ENCODE measurements at places on chromosomes 12 and 14.

DNA sequence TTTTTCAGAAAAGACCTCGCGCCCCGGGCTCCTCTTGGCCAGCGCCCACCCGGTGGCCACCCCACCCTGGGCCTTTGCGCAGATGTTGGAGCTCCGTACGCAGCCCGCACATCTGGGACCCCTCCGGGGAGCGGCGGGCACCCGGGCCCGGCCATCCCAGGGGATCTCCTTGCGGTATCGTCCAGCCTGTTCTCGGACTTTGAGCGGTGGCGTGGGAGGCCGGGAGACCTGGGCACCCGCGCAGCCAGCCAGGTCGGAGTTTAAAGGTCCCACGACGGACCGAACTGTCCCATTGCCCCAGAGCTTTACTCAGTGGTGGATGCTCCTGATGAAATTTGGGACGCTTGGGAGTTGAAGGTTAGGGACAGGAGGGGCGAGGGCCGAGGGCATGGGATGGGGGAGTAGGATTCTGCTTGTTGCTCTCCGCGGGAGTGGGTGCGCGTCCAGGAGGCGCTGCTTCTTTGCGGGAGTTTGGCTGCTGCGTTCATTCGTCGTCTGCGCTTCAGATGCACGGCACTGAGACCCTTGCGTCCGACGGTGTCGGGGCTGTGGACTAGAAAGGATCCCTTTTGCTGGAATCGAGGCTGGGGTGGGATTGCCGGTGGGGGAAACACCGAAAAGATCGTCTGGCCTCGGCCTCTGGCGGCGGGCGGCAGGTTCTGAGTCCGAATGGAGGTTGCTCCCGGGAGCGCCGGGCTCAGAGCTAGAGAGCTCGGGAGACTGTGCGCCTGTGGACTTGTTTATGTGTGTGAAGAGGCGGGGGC is 1.4 kb downstream of the NTF3 start:
- no peak for DNase-seq

DNA sequence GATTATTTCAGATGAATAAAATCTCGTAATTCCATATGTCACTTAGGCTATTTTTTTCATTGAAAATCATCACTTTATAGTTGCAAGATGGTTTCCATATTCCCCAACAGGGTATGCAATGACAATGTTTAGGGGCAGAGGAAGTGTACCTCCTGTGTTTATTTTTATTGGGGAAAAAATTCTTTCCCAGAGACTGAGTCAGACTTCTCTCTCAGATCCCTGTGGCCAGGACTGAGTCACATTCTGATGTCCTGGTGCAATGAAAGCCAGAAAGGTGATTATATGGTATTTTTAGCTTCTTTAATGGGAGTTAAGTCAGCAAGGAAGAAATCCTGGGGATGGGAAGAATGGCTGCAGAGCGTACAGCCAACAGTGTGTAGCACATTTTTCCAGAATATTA is 196.9 kb upstream of the ALG10 start:
- no peak for DNase-seq

- DNase-seq: no peak
Measured at GRCh38 chr14:56099081-56099797, 19.0 kb upstream of the PELI2 start.

DNA sequence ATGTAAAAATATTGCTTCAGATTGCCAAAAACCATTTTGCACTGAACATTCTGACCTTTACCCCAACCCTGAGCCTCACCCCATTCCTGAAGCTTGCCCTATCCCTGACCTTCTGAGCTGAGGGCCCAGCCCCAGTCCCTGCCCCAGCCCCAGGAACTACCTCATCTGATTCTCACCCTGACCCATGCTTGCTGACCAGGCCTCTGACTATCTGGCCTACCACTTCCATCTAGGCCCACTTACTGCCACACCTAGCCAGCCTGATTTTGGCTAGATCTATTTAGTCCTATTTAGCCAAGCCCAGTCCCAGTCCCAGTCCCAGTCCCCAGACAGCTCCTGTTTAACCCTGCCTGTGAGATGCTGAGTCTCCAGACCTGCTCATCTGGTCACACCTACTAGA is 33.6 kb downstream of the OR10P1 start:
- DNase-seq: no peak

DNA sequence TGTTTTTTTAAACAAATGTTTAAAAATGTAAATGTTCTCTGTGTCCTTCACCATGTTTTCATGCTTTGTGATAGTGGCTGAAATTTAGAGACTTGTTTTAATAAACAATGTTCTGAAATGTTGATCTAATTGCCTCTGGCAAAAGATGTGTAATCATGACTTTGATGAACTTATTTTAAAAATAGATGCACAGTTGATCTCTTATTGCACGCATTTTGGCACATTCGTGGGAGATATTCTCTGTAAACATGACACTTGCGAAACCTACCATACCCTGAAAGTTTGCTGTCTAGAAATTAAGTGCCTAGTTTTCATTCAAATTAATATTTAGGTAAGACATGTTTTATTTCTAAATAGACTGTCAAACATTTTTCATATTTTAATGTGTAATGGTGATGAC is 119.7 kb upstream of the DNM1L start:
- DNase-seq: no peak

GRCh38 chr12:68224613-68225285 is 861 bp downstream of the IL26 start:
- DNase-seq: no peak

DNA sequence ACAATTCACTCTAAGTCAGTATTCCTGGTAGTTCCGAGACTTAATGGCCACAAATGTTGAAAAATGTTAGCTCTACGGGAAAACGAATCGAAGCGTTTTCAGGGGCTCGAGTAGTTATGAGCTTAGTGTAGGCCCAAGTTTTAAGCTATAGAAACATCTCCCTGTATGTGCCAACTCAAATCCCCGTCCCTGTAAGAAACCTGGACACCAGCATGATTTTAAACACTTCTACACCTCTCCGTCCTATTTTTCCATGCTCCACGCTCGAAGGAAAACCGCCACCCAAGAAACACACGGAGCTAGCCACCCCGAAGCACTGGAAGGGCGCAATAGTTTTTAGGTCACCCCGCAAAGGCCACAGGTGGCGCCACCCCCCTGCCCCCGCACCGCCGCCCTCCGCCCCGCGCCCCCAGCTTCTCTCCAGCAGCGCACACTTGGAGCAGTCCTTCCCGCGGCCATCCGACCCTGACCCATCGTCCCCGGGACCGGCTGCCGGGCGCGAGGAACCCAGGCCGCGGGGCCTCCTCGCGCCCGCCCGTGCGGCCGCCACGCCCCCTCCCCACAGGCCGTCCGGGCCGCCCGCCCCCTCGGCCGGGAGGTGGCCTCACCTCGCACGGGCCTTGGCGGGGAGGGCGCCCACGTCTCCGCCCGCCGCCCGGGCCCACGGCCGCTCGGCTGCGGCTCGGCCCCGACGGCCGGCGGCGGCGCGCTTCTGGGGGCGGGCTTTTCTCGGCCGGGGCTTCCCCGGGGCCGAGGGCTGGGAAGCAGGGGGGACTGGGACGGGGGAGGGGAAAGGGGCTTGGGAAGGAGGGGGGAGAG is 522 bp downstream of the R3HDM2 start:
- no peak for DNase-seq

DNA sequence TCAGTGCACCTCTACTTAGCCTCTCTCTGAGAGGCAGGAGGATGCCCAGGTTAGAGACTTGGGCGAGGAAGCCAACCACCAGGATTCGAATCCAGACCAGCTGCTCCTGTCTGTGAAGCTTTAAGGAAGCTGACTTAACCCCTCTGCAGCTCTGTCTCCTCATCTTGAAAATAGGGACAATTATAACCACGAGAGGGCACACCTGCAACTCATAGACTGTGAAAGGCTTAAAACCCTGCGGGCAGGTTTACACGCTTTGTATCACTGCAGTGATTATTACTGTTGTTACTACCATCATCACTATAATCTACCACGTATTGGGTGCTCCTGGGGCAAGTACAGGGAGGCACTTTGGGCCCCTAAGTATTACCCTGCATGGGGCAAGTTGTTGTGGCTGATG is 379.8 kb downstream of the VRK1 start:
- peak; percentile 44 for DNase-seq

- DNase-seq: no peak
Measured at GRCh38 chr14:105247715-105248367, 492 bp upstream of the BTBD6 start.

GRCh38 chr12:25307818-25308217 is 57.1 kb upstream of the KRAS start:
- no peak for DNase-seq

DNA sequence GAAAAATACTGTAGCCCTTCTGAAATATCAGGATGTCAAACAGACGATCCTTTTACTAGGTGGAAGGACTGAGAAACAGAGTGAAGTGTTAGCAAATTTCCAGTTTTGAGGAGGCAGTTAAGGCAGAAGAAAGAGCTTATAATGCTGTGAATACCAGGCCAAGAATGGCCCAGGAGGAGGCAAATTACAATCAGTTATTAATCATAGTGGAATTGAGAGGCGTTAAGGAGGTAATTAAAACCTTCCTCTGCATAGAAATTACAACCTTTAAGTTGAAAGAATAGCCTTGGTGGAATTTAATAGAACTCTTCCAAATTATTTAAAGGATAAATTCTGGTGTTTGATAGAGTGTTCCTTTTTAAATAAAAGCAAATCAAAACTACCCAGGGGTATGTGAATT is 590.9 kb upstream of the SEL1L start:
- no peak for DNase-seq

- no peak for DNase-seq
Measured at GRCh38 chr14:68195126-68195525, 375.5 kb downstream of the RAD51B start.

DNA sequence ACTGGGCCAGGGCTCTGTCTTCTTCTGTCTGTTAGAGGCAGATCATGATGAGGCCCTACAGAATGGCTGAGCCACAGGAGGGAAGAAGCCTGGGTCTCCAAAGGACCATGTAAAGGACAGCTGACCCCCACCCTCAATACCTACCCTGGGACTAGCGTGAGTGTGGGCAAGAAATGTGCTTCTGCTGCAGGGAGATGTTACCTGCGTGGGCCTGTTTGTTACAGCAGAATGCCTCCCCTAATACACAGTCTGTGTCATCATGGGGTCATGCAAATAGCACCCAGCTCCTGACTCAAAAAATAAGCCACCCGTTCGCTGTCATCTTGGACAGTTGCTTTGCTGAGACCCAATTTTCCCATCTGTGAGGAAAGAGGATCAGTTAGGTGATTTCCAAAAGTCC is 90.6 kb downstream of the CALM1 start:
- no peak for DNase-seq

GRCh38 chr14:99242816-99243721 is 28.9 kb downstream of the BCL11B start:
- peak; percentile 77 for DNase-seq
